Stimulated activated CD8-positive, alpha-beta memory T cell treated with anti-CD3 and anti-CD28 coated beads, Interleukin-2, amount 100 ng/mL, for 1 hour (primary cell): ENCODE measurements at places on chromosomes 5 and 9.
A peak's percentile ranks its signal among the peaks of the same experiment; 100 is the strongest.

DNA sequence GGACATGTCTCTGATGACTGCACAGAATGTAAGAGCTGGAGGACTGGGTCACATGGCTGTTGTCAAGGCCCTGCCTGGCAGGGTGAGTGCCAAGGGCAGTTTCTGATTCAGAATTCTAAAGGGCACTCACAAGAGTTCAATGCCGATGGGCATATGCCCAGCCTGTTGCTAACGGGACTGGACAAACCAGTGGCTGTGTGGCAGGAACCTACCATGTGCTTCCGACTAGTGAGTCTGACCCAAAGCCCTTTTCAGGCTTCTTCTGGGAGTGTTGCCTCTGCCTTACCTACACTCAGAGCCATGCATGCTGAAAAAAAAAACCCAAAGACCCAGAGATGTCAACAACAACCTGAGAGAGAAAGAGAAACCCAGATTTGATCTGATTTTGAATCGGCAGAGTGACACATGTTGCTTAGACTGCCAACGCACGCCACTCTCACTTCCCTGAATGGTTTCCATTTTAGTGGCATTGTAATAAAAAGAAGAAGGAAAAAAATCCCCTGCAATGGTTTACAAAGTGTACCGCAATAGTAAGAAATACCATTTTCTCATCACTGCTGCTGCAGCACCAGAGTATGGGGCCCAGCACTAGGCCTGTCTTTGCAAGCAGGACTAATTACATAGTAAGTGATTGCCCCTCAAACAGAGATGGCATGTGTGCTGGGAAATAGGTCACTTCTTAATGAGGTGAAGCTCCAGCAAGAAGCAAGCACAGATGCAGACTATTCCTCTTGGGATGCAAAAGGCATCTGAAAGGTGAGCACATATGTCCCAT lies 194.3 kb downstream of the PALM2AKAP2 start:
- DNase-seq, result no peak

- no peak for DNase-seq
Measured at GRCh38 chr5:100706776-100707175, 171.6 kb downstream of the FAM174A start.

- no peak for DNase-seq
Measured at GRCh38 chr5:171913987-171914273, 92.5 kb downstream of the FBXW11 start.

- DNase-seq, result peak; percentile 30
Measured at GRCh38 chr5:146751781-146752401, 126.7 kb downstream of the PPP2R2B start.

DNA sequence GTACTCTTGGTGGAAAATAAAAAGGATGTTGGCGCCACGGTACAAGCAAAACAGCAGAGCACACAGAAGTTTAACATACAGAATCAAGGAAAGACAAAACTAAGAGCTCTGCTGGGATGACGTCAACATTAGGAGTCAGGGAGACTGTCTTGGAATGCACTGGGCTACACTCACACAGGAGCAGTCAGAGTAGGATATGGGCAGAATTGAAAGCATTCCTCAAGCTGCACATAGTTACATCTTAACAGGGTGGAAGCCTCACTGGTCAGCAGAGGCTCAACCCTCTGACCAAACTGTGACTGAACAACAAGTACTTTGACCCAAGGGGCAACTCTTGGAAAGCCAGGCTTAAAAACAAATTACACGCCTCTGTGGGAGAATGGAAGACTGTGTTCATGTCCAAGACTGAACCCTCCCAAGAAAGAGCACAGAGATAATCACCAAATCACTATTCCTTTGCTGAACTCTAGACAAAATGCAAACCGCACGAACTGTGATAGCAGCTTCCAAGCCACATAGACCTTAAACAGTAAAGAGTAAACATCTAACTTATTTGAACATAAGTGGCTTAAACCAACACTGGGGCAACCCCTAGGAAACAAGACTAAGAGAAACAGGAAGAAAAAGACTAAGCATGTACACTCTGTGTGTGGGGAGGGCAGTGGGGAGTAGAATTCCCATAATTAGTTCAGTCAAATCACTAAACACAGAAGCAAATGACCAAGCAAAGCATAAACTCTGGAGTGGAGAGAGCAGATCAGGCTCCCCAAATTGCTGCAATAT lies 772.7 kb downstream of the PRELID2 start:
- DNase-seq, result no peak

- no peak for DNase-seq
Measured at GRCh38 chr5:36158144-36158543, 6.2 kb downstream of the SKP2 start.

- no peak for DNase-seq
Measured at GRCh38 chr5:113043491-113043931, 66.9 kb downstream of the DCP2 start.

- no peak for DNase-seq
Measured at GRCh38 chr9:110546411-110546871, 33.1 kb downstream of the SVEP1 start.

- no peak for DNase-seq
Measured at GRCh38 chr9:134333234-134333873, 7.1 kb downstream of the RXRA start.

DNA sequence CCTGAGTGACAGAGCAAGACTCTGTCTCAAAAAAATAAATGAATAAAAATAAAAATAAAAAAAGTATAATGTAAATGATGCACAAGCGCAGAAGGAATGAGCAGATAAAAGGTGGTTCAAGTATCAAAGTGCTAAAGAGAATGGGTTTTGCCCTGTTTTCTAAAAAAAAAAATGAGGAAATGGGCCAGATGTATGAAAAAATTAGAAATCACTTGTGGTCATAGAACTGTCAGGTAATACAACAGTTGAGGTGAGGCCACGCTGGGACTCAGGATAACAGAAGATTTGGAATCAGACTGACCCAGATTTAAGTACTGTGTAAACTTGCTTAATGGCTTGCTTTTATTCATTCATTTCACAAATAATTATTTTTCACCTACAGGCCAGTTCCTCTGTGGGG lies 69.8 kb downstream of the MAPKAP1 start:
- DNase-seq, result no peak

- no peak for DNase-seq
Measured at GRCh38 chr9:97536480-97536879, 35.0 kb downstream of the TMOD1 start.

GRCh38 chr5:14187660-14188059 lies 44.5 kb downstream of the TRIO start:
- no peak for DNase-seq

DNA sequence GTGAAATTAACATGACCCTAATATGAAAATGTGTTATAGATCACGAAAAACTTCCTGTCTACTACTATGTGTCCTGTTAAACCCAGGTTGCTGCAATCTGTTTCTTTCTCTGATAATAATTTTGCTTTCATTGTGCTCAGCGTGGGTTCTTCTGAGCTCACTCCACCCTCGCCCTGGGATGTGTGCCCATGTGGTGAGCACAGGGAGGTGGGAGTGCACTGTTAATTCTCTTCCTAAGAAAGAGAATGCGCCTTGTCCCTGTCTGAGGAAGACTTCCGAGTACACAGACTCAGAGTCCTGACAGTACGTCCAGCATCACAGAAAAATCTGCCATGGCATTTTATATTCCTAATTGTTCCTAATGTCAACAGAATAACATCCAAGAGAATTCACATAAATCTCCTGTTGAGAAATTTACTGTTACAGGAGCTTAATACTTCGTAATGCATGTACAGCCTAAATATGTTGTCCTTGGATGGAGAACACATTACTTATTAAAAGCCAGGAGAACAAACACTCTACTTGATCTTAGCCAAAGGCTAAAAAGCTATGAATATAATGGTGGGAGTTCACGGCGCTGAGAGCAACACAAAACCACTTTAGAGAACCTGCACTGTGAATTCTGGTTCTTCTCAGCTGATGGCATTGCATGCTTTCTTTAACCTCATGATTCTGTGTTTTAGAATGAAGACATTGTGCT lies 102.6 kb downstream of the PDE4D start:
- DNase-seq, result no peak

DNA sequence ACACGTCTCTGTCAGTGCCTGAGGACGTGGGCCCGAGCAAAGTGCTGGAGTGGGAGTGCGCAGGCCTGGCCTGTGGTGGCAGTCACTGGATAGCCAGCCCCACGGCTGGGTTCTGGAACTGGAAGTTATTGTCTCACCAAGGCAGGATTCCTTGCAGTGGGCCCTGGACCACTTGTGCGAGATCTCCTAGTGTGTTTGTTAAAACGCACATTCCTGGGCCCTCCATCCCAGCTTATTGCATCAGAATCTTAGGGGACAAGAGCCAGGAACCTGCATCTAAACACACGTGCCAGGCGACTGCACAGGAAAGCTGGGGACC lies 26.9 kb downstream of the PTPA start:
- DNase-seq, result no peak

GRCh38 chr5:40154194-40154593 lies 525.5 kb upstream of the PTGER4 start:
- DNase-seq, result no peak

GRCh38 chr5:111863801-111864200 lies 106.8 kb upstream of the NREP start:
- no peak for DNase-seq

GRCh38 chr5:137622850-137623249 lies 113.0 kb downstream of the KLHL3 start:
- DNase-seq, result no peak

DNA sequence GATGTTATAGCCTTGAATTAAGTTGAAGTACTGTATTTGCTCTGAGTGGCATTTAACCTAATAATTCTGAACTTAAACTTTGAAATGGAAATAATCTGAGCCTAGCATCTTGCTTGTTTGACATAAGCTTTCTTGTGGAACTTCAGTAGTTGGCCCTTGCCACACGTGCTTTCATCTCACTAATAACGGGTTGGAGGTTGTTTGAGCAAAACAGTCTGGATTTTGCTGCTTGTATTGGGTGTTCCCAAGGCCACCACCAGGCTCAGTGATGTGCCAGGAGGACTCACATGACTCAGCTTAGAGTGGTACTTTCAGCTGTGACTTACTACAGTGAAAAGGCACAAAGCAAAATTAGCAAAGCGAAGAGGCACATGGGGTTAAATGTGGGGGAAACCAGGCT lies 35.7 kb downstream of the SECISBP2 start:
- no peak for DNase-seq

GRCh38 chr5:44997506-44997905 lies 188.8 kb downstream of the MRPS30 start:
- no peak for DNase-seq

DNA sequence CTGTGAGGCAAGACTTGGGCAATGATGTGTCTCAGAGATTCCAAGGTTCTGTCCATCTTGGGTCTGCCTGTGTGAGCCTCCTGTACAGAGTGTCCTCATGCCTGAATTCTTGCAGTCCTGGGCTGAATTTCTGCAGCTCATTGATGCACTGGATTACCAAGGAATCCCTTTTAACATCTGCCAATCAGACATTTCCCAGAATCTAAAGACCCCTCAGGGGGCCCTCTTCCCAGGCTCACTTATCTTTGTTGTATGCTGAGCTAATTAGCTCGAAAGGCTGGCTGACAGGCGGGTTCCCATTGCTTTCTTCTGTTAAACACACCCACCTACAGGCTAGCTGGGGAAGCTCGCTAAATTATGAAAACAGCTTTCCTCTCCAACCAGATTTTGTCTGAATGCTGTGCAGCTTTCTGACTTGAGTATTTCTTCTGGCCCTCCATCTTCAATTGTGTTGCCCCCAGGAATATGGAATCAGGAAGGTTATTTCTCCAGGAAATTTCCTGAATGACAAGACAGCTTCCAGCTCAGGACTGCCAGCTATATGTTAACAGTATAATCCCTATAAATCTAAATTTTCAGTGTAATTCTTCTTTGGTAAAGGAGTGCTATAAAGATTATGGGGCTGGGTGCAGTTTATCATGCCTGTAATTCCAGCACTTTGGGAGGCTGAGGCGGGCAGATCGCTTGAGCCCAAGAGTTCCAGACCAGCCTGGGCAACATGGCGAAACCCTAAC lies at the start of gene LIX1:
Gene LIX1, minus strand, starts transcription at position 91 of the 734 bp plus-strand sequence. Its CDS starts 35 bp downstream, at position 56.
- DNase-seq, result no peak

DNA sequence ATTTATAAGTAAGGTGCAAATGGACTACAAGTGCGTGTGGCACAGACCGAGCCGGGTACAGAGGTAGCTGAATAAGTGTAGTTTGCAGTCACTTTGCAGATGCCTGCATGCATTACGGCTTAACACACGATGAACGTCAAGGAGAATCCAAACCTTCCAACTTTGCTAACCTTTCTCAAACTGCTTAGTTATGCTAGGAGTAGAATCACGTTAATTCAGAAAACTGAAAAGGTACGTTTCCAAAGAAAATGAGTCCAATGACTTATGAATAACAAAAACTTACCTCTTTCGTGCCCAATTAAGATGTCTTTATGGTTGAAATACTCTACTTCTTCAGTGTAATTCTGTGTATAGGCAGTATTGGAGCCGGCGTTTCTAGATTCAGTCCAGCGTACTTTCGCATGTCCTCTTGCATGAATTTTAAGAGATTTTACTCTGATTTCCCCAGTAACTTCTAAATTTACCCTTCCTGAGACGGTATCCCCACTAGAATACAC lies 539 bp downstream of the ARRDC3 start:
- DNase-seq, result no peak

DNA sequence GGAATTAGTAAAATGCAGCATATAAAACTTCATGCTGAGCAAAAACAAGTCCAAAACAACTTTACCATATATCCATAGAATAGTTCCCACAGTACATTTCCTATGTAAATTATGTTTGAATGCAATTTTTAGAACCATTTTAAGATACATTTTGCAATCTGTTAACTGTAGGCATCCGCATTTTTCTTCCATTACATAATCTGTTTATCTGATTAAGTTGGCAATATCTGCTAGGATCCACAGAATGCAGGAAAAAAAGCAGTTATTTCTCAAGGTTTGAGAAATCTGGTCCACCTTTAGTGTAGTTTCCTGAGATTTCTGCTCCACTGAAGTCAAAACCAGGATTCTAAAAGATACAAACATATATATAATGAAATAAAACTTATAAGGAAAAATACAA lies 6.2 kb downstream of the NUDCD2 start:
- no peak for DNase-seq

DNA sequence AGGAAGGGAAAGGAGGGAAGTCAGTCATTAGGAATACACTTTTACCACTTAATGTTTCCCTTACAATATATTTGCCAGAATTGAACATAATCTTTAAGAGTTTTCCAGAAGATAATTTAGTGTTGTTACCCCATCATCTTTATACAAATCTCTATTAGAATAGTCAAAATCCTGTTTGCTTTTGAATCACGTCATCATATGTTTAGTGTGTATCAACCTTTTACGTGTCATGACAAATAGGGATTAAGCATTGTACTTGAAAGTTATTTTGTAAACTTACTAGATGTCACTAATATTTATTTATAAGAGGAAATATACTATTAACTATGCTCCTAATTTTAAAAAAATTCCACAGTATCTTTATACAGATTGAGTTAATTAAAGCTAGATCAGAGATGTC lies 1899.5 kb downstream of the MAT2B start:
- DNase-seq, result no peak
